Left colon (tissue), 2 donors: ENCODE measurements at places on chromosomes 1 and 21.

DNA sequence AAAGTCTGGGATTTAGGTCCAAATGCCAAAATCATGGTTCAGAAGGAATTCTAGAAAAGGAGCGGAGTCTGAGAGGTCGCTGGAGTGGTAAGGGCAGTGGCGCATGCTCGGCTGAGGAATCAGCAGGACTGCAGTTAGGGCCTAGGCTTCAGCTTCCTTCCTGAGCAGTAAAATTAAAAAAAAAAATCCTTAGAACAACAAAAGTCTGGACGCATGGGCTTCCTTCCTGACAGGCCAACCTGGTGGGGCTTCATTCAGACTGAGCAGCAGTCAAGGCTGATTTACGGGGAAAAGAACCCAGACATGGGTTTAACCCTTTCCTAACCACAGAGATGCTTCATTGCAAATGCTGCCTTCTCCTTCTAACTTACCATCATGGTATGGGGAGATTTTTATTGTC lies 17.1 kb downstream of the RNF220 start:
- DNase-seq, result no peak

DNA sequence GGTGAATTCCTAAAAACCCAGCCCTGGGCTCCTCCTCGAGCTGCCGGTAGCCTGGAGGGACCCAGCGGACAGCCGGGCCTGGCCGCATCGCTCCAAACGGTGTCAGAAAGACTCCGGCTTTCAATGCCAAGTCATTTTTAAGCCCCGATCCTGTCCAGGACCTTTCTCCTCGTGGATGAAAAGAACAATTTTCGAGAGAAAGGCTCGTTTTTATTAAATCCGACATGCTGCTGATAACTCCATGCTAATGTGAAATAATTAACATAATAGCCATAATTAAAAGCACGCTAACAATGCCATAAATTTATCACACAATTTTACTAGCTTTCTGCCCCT lies 4.6 kb upstream of the FOXD3 start:
- no peak for DNase-seq

DNA sequence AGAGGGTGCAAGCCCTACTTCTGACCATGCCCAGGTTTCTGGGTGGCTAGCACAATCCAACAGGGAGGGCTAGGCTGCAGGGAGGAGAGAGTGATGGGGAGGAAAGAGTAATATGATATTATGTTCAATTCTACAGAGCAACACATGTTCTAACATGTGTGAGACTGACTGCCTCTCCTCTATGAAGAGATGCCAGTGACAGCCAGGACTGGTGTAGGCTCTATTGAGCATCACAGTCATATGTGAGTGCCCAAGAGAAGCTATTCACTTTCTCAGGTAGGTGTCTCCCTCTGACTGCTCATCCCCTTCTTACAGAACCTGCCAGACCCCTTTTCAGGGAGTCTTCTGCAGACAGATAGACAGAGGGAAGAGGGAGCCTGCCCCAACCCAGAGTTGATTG lies 446.1 kb downstream of the SIPA1L2 start:
- no peak for DNase-seq

DNA sequence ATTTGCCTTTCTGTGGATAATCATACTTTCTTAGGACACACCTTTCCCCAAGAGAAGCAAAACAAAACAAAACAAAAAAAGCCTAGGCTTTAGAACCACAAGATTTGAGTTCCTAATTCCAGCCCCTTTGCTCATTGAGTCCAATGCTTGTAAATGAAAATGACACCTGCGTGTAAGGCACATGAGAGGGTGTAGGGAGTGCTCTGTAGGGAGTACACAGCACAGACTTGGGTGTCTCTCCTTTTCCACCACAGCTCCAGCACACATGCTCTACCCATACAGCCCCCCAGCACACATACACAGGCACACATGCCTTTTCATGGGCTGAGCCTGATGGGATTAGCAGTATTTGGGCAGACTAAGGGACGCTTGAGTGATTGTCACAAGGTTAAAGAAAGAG lies 9.2 kb upstream of the NGF start:
- DNase-seq, result no peak
